AG04450 (cell line): ENCODE measurements at places on chromosomes 16 and 17. TPM values are rescaled to one million over a fixed set of nuclear protein-coding genes. Genes with fewer than 3 reads are reported as not detected.

- DNase-seq = no peak
These were observed 427 bp downstream of the PPP1R1B start for GRCh38 chr17:39627047-39627711.

GRCh38 chr16:56866955-56867830, 2.2 kb downstream of the SLC12A3 start:
- no peak for DNase-seq

GRCh38 chr17:82577300-82577699, 57.8 kb downstream of the FOXK2 start:
- no peak for DNase-seq

- DNase-seq = no peak
These were observed 81.6 kb upstream of the CBX4 start for GRCh38 chr17:79920751-79921410.

DNA sequence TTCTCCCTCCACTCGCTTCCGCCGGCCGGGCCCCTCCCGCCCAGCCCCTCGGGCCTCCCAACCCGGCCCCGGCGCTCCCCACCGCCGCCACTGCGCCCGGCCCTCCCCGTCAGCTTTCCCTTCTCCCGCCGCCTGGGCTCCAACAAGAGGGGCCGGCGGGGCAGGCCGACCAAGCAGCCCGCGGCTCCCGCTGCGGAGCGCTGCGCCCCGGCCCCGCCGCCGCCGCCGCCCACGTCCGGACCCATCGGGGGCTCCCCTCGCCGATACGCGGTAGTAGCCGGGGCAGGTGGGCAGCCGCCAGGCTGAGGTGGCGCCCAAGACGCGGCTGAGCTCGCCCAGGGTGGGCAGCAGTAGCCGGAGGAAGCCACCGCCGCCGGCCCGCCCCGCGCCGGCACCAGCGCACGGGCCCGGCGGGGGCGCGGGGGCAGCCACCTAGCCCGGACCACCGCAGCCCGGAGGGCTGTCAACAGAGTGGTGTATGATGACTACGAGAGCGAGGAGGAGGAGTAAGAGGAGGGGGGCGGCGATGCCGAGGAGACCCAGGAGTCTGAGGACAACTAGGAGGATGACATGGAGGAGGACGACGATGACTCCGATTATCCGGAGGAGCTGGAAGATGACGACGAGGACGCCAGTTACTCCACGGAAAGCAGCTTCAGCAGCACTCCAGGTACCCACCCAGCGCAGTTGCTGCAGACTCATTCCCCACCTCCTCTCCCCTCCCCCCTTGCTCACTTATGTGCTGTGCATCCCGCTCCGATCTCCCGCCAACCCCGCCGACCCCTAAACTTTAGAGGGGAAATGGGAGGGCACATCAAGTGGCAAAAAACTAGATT, 498 bp downstream of the LRRC37B start:
- no peak for DNase-seq

GRCh38 chr16:3478242-3478925, 16.9 kb downstream of the C16orf90 start:
- no peak for DNase-seq

GRCh38 chr17:70078549-70078948, 3.5 kb downstream of the KCNJ16 start:
- DNase-seq = no peak

- no peak for DNase-seq
These were observed 1.9 kb downstream of the HS3ST2 start for GRCh38 chr16:22815863-22816262.

- DNase-seq = peak; percentile 83
These were observed 240.7 kb downstream of the MAP2K6 start for GRCh38 chr17:69654981-69655855.

GRCh38 chr16:20930365-20930690, 29.8 kb downstream of the LYRM1 start:
- DNase-seq = no peak

- DNase-seq = no peak
These were observed 5.0 kb downstream of the WFIKKN2 start for GRCh38 chr17:50840311-50840851.

The ZPBP2 gene
- not detected in 2 replicates for polyA plus RNA-seq

The ACSM5 gene
- polyA plus RNA-seq = not detected in 2 replicates

The RAP1GAP2 gene
- 2.8 and 3.4 TPM in 2 replicates for polyA plus RNA-seq

The MMD gene
- 33.0 and 41.6 TPM in 2 replicates for polyA plus RNA-seq

The KRTAP4-3 gene
- polyA plus RNA-seq = not detected in 2 replicates

The MPV17L gene
- 0.10 and 0.11 TPM in 2 replicates for polyA plus RNA-seq
